ENCODE measurements at places on chromosomes 16 and 17.

DNA sequence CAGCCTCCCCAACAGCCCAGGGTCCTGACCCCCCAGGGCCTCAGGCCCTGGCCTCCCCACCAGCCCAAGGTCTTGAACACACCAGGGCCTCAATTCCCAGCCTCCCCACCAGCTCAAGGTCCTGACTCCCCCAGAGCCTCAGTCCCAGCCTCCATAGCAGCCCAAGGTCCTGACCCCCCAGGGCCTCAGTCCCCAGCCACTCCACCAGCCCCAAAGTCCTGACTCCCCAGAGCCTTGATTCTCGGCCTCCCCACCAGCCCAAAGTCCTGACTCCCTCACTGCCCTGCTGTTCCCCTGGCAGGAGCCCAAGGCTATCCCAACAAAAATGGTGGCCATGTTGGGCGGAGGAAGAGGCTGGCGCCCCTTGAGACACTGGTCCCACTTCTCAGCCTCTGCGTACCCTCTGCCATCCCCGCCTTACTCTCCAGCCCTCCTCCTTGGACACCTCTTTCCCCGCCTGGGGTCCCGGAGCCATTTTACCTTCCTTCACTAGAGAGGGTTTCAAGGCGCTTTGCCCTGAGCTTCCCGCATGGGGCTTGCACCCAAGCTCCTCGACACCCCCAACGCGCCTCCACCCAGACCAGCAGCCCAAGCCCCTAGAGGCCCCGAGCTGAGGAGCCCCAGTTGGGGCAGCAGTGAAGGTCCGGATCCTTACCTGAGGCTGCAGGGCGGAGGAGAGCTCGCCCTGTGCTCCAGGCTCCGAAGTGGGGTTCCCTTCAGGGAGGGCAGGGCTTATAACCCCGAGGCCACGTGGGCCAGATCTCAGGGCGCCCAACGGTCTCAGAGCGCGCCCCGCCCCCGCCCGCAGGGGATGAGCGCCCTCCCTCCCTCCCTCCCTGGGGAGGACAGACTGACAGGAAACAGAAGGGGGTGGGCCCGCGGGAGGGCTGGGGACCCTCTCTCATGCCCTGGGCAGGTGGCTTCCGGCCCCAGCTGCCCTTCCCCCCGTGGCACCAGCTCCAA, 3.5 kb upstream of the TSPOAP1 start:
- no peak for DNase-seq

- DNase-seq = no peak
These were observed 1.2 kb downstream of the TMEM95 start for GRCh38 chr17:7356072-7356549.

DNA sequence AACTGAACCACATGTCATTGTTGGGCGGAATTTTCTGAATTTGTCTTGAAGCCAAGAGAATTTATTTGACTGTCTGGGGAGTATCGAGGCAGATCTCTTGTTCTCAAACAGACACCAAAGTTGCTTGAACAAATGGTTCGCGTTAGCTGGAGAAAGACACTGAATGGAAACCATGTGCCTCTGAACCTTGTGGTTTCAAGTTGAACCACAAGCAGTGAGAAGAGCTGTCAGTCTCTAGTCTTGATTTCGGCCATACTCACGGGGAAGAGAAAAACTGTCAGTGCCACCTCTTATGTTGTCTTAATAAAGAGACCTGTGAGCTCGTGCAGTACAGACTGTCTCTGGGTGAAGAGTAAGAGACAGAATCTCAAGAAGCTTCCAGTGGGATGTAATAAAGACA, 886.5 kb upstream of the SOX9 start:
- DNase-seq = no peak

DNA sequence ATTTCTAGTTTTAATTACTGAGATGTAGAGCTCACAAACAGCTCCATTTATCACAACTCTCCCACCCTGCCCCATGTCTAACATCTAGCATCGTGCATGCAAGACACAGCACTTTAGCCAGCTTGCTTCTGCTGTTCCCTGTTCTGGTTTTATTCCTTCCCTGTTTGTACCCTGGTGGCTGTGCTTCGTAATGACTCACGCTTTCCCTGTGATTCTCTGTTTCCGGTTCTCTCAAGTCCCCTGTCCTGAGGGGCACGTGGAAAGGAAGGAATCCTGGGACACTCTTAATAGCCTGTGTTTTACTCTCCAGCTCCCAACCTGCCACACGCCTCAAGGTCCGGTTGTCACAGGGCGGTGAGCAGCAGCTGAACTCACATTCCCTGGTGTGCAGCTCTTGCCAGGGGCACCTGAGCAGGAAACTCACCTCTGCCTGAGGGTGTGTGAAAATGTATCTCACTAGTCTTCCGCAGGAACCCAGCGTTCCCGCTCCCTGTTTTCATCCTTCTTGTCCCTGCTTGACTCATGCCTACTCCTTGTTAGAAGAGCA, 10.6 kb downstream of the SHISA6 start:
- no peak for DNase-seq

DNA sequence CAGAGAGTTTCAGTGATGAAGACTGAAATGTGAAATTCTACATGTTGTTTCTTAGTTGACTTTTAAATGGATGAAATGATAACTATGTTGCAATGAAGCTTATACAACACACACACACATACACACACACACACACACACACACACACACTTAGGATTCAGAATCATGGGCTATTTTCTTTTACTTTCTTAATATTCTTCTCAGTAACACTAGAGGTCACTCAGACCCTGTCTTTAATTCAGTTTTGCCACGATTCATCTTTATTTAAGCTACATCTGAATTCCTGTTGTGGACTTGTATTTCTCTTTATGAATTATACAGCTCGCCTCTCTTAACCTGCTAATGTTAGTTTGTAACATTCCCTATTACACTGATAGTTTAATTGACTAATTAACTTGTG, 109.6 kb upstream of the GOT2 start:
- DNase-seq = no peak

DNA sequence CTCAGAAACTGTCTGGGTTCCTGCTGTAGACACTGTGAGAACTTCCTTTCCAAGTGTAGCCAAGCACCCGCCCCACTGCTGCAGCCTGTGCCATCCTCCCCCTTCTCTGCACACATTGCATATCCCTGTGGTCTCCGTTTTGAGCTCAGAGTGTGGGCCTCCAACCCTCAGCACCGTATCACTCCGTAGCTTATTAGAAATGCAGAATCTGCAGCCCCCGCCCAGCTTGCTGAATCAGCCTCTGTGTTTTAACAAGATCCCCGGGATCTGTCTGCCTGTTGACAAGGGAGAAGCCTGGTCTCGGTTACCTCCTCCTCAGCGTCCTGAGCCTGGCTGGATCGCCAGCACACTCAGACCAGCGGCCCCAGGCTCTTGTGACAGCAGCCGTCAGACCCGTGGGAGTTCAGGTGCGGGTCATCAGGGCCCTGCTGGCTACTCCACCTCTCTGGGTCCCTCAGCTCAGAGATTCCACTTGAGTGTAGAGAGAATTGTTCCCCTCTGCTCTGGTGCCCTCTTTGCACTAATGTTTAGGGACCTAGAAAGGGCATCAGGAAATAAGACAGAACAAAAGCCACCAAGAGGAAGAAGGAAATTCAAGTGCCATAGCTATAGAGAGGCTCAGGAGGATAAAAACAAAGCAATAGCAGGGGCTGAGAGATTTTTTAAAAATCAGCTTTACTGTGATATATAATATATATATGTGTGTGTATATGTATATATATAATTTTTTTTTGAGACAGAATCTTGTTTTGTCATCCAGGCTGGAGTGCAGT, 92.3 kb downstream of the PITPNC1 start:
- DNase-seq = no peak

DNA sequence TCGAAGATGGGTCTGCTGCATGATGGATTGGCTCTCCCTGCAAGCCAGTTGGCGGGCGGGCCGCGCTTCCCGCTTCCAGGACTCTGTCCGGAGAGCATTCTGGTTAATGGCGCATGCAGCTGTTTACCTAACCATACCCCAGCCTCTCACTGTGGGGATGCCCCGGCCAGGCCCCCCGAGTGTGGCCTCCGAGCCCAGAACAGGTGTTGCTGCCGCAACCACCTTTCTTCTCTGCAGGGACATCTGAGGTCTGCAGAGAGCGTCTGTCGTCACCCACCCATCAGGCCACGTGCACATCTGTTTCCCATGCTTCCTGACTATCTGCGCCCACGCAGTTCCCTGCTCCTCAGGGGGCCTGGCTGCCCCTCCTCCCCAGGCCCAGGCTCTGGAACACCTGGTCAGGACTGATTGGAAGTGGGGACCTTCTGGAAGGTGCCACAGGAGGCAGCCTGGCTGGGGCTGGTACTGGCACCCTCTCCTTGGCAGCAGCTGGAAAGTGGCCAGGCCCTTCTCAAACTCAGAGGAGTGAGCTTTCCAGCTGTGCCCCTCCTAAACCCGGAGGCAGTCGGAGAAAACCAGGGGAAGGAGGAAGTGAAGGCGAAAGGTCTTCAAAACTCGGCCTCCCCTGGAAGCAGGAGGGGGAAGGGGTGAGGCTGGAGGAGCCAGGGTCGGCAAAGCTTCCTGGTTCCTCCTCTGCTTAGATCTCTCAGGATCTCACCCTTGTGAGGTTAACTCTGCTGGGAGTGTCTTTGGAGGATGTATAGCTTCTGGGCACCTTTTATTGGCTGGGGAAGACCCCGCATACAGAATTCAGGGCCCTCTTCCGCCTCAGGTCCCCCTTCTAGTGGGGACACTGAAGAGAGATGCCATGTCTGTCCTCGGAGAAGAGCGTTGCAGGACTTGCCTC, 64.5 kb upstream of the CIBAR2 start:
- no peak for DNase-seq

- no peak for DNase-seq
These were observed 36.8 kb upstream of the CBFA2T3 start for GRCh38 chr16:89013692-89014402.

- DNase-seq = no peak
These were observed 410.3 kb downstream of the CDH13 start for GRCh38 chr16:83037102-83037501.

DNA sequence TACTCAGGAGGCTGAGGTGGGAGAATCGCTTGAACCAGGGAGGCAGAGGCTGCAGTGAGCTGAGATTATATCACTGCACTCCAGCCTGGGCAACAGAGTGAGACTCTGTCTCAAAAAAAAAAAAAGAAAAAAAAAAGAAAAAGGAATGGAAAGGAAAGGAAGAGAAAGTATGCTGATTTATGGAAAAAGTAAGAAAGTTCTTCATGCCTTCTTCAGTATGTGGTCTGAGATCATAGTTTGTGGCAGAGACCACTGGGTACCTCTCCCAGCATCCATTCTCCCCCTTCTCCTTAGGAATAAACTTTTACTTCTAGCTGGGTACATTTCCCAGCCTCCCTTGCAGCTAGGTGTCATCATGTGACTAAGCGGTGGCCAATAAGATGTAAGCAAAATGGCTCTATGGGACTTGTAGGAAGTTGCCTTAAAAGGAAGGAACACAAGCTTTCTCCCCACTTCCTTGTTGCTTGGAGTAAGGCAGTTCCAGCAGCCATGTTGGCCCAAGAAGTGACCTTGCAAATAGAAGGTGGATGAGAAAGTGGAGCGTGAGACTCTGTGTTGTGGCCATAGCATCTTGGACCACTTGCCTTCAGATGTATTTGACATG, 26.1 kb upstream of the XPO6 start:
- DNase-seq = no peak

GRCh38 chr17:29255926-29256522, 9.4 kb downstream of the CRYBA1 start:
- no peak for DNase-seq

DNA sequence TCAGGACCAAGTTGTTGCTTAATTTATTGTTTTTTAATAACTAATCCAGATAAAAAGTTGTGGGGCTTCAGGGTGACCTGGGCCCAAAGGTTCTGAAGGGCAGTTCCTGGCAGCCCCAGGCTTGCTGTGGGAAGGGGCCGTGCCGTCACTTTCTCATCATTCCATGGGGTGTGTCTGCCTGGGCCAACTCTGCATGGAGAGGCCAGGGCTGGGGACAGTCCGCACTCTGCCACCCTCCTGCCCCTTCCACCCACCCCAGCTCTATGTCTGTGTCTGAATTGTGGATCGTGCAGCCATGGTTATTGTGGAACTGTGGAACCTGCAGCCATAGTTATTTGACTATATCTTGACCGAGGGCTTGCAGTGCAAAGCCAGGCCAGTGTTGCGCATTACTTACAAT, 4.0 kb downstream of the LIMD2 start:
- DNase-seq = no peak

- no peak for DNase-seq
These were observed 7.6 kb downstream of the PER1 start for GRCh38 chr17:8144401-8145231.

DNA sequence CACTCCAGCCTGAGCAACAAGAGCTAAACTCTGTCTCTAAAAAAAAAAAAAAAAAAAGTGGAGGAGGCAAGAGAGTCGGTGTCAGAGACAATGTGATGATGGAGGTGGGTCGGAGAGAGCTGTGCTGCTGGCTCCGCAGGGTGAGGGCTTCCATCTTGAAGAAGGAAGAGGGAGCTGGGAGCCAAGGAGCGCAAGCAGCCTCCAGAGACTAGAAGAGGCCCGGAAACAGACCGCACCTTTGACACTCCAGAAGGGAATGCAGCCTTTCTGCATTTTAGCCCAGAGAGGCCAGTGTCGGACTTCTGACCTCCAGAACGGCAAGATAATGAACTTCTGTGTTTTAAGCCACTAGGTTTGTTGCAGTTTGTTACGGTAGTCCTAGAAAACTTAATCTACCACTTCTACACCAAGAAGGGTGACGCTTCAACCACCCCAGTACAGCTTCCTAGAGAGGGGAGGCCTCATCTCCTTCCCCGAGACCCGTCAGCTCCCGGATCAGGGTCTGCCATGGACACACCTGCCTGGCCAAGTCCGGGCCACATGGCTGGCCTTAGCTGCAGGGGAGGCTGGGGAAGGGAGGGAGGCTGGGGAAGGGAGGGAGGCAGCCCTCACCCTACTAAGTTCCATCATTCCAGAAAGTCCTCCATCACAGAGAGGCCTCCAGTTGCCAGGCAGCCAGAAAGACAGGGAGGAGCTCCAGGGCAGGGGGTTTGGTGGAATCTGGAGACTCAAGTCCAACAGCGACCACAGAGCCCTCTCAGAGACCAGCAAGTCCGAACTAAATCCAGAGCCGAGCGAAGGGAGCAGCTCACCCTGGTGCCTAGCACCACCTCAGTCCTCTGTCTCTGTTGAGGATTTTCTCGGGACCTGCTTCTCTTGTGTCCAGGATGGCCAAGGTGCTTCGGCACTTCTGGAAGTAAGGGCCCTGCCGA, 13.2 kb upstream of the RBFOX3 start:
- no peak for DNase-seq

GRCh38 chr16:70434484-70435260, 4.2 kb downstream of the ST3GAL2 start:
- no peak for DNase-seq

- DNase-seq = no peak
These were observed 4.4 kb upstream of the DHX40 start for GRCh38 chr17:59561042-59561441.

- no peak for DNase-seq
These were observed 4.4 kb downstream of the PRSS22 start for GRCh38 chr16:2853531-2854073.

- no peak for DNase-seq
These were observed 13.7 kb upstream of the MNT start for GRCh38 chr17:2414446-2415064.

- DNase-seq = no peak
These were observed 2105.5 kb downstream of the TP53TG3F start for GRCh38 chr16:35564889-35565288.

- no peak for DNase-seq
These were observed 11.7 kb upstream of the FAM83G start for GRCh38 chr17:19016297-19016696.

GRCh38 chr16:57981636-57982035, 10.7 kb upstream of the CNGB1 start:
- no peak for DNase-seq

GRCh38 chr16:84887207-84887606, 67.4 kb downstream of the CRISPLD2 start:
- DNase-seq = no peak

- no peak for DNase-seq
These were observed 284.6 kb downstream of the C16orf95 start for GRCh38 chr16:87032554-87032953.
